AG09319 (cell line): ENCODE measurements at places on chromosomes 6 and 20.

- DNase-seq: no peak
Observed at GRCh38 chr6:117303323-117303722, 38.0 kb downstream of the VGLL2 start.

- no peak for DNase-seq
Observed at GRCh38 chr6:147201885-147202515, 2.2 kb upstream of the STXBP5 start.

DNA sequence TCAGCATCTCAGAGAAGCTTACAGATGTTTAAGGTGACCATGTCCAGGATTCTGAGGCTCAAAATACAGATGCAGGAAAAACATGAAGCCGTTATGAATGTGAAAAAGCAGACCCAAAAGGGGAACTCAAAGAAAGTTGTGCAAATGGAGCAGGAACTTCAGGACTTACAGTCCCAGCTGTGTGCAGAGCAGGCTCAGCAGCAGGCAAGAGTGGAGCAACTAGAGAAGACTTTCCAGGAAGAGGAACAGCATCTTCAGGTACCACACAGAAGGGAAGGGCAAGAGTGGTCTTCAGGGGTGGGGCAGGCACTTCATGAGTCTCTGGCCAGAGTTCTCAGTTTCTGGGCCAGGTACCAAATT, 15.2 kb downstream of the RNF8 start:
- DNase-seq: no peak

DNA sequence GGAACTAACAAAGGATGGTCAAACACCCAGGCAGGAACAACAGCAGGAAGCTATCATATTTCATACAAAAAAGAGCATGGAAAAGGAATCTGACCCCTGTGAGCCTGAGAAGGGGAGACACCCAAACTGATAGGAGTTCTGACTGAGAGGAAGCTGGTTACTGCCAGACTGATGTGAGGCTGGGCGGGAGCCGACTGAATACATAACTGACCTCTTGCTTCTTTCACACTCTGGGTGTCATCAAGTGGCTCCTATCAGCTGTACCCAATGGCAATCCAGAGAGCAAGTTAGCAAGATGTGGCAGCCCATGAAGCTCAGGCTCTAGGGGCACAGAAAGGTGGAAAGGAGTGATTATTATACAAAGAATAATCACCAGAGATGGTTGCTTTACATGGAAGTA, 795.1 kb upstream of the HS3ST5 start:
- DNase-seq: no peak
